ENCODE measurements at places on chromosomes 4 and X.

- DNase-seq: no peak
Observed at GRCh38 chrX:136347706-136348105, 46.9 kb downstream of the ADGRG4 start.

DNA sequence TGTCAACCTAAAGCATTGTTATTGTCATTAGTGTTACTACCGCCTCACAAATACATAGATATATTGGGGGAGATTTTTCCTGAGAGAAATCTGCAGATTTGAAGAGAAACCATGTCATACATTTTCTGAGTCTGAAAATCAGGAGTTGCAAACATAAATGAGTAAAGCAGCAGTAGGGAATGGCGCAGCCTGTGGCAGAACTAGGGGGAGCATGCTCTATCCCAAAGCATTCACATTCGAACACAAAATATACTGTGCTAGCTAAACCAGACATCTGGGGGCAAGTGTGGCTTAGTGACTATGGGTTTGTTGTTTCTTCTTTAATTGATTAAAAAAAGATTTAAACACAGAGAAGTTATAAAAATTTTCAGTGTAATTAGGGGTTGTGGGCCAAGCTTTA, 83.2 kb downstream of the CPE start:
- no peak for DNase-seq

GRCh38 chr4:72215198-72215597, 183.4 kb downstream of the NPFFR2 start:
- DNase-seq: no peak

DNA sequence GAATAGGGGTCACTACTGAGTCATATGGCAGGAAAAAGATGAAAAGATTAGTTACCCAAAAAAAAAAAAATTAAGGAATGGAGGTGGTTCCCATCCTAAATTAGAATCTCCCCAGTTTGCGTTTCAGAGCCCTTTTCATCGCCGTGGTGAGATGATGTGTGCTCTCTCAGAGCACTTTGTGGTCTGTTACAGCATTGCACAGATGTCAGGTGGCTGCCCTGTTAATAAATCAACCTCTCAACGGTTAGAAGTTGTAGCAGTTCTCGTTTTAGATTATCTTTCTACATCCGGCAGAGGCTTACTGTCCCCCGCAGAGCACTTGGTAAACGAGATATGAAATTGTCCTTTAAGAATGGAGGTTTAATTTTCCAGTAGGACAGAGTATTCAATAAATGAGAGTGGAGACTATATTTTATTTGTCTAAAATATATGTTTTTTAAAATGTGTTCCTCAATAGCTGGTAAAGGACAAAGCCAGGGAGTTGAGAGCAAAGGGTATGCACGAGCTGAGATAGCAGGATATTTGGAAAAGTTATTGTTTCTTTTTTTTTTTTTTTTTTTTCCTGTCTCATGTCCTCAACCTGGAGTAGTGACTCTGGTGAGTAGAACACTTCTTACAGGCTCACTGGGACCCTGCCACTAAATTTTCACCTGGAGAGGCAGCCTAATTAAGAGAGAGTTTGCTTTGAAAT, 26.9 kb downstream of the AFF1 start:
- no peak for DNase-seq

- DNase-seq: no peak
Observed at GRCh38 chr4:150336676-150337412, 245.1 kb upstream of the MAB21L2 start.

DNA sequence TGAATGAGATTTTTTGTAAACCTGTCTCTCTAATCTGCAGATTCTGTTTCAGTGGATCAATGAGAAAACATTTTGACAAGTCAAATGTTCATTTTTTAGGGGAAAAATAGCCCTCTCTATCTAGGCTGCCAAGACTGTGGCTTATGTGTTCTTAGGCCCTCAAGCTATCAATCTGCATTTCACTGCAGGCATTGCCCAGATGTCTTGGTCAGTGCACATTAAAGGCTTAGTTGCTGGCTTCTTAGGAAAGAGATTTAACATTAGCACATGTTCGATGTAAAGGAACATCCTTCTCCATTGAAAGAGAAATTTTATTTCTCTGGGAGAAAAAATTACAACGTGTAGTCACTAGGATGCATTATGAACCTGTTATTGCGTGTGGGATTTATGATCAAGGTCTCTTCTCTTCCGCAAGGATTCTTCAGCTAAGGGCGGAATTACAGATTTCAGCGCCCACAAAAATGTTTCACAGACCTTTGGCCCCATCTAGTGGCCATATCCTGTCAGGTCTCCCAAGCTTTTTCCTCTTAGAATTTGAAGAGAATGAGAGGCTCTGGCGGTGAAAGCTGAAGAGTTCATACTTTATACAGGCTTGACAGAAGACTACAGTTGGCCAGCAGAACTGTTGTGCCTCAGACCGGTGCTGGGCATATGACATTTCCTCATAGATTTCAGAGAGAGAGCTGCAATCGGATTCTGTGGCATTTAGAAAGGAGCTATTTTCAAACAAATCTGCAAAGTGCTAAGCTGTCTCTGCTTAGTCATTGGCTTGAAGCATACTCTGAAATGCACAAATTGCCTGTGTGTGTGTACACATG, 144.6 kb upstream of the NOCT start:
- peak; percentile 50 for DNase-seq

GRCh38 chrX:153740631-153741222, 16.1 kb downstream of the ABCD1 start:
- no peak for DNase-seq

DNA sequence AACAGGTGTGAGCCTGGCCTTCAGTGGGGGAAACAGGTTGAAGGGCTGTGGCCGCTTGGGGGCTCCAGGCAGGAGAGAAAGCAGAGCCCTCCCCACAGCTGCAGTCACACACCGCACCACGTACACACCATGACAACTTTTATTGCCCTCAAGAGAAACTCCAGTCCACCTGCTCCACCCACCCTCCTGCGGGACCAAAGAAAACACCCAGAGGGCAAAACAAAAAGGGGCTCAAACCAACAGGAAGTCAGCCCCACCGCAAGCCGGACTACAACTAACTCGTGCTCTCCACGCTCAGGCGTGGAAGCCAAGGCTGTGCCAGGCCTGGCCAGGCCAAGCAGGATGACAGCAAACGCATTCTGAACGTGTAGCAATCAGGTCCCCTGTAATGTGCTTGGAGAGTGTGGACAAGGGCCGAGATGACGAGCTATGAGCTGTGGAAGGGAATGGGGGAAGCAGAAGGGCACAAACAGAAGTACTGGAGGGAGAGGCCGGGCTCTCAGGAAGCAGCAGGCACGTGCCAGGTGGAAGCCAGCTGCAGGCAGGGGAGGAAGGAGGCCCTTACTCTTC, 12.7 kb downstream of the SLC6A8 start:
- no peak for DNase-seq

GRCh38 chr4:189809241-189809735, 131.4 kb upstream of the FRG1 start:
- no peak for DNase-seq

- no peak for DNase-seq
Observed at GRCh38 chrX:14274691-14275090, 245.0 kb upstream of the GEMIN8 start.

GRCh38 chr4:180296036-180296599, 1947.1 kb upstream of the TENM3 start:
- DNase-seq: no peak

GRCh38 chr4:19486400-19486799, 765.3 kb upstream of the SLIT2 start:
- no peak for DNase-seq

DNA sequence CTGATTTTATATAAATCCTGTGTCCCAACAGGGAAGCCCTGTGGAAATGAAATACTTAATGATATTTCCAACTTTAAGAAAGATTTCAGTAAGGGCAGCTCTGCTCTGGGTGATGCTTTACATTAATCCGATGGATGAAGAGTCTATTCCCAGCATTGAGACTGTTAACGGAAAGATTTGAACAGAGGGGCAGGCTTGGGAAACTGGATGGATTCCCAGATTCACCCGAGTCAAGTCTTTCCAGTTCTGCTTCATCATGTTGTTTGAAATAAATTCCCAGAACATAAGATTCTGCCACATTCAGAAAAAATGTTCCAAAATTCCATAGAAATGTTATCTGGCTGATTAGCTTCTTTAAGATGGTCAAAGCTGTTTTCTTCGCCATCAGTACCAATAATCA, 246.0 kb downstream of the FBXW7 start:
- no peak for DNase-seq

DNA sequence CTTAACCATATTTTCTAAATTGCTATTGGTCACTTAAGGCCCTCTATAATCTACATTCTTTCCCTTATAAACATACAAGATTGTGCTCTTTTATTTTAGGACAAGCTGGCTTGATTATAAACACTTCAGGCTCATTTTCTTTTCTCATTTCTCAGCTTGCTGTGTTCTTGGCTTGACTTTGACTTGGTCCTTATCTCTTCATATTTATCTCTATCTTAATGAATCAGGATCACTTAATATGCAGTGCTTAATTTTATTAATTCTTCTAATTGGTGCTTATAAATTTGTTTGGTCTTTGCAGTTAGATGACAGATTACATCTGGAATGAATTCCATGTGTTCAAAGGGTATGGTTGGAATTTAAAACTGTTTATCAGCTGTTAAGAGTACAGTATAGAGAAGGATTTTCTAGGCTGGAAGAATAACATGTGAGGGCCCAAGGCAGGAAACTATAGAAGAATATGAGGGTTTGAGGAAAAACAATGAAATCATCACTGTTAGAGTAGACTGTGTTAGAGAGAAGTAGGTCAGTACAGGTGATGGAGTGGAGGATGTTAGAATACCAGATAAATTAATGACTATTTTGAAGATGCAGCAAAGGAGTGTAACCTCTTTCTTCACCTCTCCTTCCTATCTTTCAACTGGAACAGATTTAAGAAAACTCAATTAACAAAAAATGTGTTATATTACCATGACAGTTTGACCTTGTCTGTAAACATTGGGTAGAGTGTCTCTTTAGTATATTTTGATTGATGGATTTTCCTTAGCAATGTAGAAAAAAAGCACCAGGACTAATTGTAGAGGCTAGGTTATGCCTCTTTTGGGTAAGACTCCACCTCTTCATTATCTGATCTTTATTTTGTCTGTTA, 169.6 kb downstream of the RAPGEF2 start:
- no peak for DNase-seq

DNA sequence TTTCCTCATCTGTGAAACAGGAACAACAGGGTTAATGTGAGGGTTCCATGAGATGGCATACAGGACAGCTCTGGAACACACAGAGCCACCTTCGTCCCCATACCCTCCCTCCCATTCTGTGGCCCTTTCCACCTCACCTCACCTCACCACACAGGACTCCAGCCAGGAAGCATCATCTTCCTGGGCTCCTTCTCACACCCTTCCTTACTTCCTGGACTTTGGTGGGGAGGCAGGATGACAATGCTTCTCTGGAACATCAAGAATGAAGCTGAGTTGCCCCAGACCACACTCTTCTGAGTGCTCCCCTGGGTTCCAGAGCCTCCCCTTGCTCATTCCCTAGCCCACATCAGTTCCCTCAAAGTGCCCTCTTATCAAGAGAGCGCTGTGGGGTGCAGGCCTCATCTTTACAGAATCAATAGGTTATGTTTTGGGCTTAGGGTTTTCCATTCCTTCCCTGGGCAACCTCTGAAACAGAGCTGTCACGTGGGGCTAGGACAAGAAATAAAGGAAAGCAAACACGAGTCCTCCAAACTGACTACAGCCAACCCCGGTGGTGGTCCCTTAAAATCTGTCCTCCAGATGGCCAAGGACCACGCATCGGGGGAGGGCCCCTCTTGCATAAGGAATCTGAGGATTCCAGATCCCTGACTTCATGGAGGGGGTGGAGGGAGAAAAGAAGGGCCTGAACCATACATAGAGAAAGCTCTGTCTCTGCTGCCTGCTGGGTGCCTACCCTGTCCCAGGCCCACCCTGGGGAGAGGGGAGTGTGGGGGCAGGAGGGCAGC, 74.4 kb upstream of the ATP6AP2 start:
- DNase-seq: no peak

DNA sequence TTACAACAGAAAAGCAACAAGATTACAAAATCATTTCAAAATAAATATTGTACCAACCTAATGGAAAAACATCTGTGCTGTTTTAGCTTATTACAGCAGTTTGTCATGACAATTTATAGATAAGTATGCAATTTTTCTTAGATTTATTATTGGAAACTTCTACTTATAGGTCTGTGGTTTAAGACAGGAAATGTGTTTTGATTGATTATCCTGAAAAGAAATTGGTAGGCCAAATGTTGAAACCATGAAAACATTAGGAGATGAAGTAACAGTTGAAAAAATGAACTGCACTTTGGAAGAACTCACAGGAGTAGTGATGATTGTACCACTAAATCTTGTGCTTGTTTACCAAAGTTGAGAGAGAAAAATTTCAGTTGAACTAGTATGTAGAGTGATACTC, 162.2 kb upstream of the GIMD1 start:
- no peak for DNase-seq

DNA sequence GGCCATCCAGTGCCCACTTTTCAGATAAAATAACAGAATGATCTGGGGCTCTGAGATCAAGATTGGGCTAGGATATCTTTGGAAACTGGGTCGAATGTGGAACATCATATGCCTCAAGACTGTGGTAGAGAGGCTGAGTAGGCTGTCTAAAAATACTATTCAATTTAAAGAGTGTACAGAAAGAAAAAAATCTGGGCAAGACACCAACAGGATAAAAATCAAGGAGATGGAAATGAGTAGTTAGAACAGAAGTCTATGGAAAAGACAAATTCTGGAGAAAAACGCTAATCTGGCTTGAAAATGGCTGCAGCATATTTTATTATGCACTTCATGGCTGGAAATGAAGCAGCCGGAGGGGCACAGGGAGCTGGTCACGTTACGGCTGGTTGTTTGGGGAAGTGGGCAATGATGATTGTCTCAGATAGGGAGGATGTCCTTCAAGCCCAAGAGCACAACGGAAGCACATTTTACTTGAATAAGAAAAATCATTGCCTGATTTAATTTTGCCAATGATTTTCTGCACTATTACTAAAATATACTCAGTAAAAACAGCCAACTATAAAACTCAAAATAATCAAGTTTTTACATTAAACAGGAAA, 27.1 kb upstream of the MAPK10 start:
- no peak for DNase-seq

GRCh38 chr4:3470244-3471097, 7.4 kb downstream of the DOK7 start:
- no peak for DNase-seq

- DNase-seq: no peak
Observed at GRCh38 chr4:165738571-165738970, 134.5 kb upstream of the TLL1 start.

GRCh38 chr4:52588771-52589591, 70.1 kb downstream of the USP46 start:
- DNase-seq: no peak

- no peak for DNase-seq
Observed at GRCh38 chr4:114019276-114019968, 40.0 kb upstream of the ARSJ start.

DNA sequence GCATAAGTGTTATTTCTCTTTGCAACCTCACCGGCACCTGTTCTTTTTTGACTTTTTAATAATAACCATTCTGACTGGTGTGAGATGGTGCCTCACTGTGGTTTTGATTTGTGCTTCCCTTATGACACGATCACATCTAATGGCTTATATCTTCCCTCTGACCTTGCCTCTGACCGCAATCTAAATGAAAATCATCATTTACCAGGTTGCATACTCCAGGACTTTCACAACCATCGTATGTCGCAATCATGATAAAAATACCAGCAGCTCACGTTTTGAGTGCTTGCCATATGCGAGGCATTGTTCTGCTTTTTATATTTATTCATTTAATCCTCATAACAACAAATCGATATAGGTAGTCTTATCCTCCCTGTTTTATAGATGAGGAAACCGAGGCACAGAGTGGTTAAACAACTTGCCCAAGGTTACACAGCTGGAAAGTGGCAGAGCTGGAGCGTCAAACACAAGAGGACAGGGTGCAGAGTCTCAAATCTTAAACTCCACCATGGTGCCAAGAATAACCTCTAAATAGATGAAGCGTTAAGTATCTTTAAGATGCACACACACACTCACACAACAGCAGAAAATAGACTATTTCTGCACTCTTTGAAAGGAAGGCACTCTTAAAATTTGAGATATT, 102.2 kb downstream of the SEL1L3 start:
- DNase-seq: no peak
